ENCODE measurements at places on chromosomes 1 and 21.

- peak; percentile 26 for DNase-seq
Measured at GRCh38 chr1:214067853-214068703, 80.3 kb downstream of the PROX1 start.

DNA sequence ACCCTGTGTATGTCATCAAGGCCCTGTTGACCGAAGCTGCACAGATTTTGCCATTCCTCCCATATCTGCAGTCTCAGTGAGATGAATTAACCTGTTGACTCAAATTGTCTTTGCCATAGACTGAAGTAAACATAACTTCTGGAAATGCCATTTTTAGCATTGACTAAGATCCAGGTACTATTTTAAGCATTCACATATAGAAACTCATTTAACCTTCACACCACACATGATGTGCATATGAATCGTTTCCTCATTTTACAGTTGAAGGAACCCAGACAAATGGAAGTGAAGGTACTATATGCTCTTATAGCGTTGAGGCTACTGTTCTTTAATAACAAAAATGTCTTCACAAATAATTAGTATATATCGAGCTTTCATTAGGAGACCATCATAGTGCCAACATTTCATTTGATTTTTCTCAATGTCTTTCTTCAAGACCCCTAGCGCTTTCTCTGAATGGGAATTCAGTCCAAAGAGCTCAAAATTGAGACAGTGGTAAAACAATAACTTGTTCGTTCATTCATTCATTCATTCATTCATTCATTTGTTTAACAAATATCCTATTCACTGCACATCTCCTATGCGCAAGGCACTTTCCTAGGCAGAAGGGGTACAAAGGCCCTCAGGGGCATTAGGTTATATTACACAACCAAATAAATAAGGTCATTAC is 444.7 kb downstream of the ADGRL2 start:
- no peak for DNase-seq

- DNase-seq: no peak
Measured at GRCh38 chr1:84344286-84344685, 42.8 kb downstream of the SAMD13 start.

- DNase-seq: no peak
Measured at GRCh38 chr1:54883349-54884102, 3.5 kb downstream of the DHCR24 start.

GRCh38 chr1:241532864-241533263 is 686 bp downstream of the KMO start:
- no peak for DNase-seq

- no peak for DNase-seq
Measured at GRCh38 chr1:87678266-87678665, 349.6 kb downstream of the LMO4 start.

DNA sequence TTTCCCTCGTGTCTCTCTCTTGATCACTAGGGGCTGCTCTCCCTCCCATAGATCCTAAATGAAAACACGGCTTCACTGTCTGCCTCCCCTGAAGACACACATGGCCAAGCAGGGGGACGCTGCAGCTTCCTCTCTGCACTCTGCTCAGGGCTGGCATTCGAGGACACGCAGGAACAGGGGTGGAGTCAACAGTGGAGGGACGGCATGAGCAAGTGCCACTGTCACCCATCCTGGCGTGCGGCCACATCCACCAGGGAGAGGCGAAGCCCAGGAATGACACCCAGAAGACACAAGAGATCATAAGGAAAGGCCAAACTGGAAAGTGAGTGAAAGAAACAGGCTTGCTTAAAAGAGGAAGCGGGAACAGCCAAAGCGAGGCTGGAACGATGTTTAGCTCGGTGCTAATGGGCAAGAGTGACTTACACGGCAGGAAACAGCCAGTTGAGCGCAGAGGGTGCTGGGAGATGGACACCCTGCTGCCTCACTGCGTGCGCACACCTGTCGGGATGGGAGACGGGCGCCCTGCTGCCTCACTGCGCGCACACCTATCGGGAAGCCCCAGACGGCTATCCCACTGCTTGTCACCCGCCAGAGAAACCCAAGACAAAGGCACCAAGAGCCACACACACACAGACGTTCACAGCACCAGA is 13.6 kb upstream of the C1QTNF12 start:
- DNase-seq: no peak

- DNase-seq: no peak
Measured at GRCh38 chr1:15700508-15700907, 16.4 kb downstream of the PLEKHM2 start.

- no peak for DNase-seq
Measured at GRCh38 chr1:13616234-13616633, 32.6 kb downstream of the PDPN start.

DNA sequence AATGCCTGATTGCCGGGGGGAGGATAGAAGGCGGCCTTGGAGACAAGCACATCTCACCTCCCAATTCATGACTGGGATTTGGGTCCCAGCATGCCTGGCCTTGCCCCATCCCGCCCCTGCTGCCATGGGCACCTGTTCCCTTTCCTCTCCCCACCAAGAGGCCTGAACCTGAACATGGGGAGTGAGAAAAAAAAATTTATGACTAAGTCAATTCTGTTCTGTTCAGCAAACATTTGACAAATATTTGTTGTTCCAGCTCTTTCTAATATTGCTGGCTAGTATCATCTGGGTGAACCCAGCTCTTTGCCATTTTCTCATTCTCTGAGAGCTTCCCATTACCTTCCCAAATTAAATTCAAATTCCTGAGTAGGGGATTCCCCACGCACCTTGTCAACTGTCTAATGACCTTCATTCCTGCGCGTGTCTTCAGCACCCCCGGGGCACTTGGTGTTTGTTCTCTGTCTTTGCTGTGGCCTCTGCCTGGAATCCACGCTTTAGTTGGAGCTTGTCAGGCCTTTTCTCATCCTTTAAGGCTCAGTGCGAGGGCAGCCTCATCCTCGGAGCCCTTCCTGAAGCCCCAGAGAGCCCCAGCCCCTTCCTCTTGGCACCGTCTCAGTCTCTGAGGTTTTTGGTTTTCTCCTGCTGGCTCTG is 42.8 kb downstream of the ARHGEF10L start:
- DNase-seq: no peak

DNA sequence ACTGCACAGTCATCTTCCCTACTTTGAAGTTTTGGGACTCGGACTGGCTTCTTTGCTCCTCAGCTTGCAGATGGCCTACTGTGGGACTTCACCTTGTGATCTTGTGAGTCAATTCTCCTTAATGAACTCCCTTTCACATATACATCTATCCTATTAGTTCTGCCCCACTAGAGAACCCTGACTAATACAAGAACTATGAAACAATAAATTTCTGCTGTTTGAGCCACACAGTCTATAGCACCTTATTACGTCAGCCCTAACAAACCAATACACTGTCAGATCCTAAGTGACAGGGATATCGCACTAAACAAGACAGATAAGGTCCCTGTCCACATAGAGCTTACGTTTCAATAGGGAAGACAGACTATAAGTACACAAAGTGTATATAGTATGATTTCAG is 120.1 kb downstream of the PLPP3 start:
- no peak for DNase-seq

GRCh38 chr1:206752481-206752880 is 18.1 kb upstream of the IL19 start:
- no peak for DNase-seq

DNA sequence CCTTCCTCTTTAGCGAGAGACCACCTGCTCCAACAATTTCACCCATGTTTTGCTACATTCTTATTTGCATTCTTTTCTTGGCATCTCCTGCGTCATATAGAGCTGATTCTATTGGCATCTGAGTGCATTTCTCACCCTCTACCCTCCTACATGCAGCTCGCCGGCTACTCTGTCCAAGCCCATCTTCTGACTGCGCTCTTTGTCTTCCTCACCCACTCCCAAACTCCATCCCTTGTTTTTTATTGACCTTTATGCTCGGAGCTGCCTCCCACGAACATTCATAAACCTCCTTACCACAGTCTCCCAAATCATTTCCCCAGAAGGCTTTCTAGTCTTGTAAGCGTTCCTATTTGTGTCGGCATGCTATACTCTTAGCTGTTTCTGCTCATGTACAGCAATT is 33.6 kb upstream of the FMN2 start:
- DNase-seq: peak; percentile 4

DNA sequence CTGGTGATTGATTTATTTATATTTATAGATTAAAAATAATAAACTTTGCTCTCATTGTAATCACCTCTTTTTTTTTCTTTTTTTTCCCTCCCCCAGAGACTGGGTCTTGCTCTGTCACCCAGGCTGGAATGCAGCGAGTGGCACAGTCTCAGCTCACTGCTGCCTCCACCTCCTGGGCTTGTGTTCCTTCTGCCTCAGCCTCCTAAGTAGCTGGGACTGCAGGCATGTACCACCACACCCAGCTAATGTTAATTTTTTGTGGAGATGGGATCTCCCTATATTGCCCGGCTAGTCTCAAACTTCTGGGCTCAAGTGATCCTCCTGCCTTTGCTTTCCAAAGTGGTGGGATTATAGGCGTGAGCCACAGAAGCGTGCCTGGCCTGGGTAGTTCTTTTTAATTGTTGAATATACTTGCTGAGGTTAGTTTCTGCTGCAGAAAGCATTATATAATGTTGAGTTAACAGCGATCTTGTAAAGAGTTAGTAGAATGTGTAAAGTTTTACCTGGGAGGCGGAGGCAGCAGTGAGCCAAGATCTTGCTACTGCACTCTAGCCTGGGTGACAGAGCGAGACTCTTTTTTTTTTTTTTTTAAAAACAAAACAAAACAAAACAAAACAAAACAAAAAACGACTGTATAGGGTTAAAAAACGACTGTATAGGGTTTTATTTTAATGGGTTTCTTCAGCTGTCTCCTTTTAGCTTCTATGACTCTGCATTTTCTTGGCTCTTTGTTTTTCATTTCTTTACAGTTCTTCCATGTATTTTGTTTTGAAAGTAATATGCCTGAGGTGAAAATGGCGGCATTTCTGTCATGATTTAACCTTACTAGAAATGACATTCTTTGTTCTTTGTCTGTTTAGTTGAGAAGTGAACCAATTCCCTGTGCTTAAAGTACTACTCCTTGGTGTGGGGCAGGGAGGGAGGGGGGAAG is 82.7 kb downstream of the CAMTA1 start:
- DNase-seq: no peak

GRCh38 chr1:184368354-184368753 is 18.5 kb upstream of the C1orf21 start:
- DNase-seq: no peak

- no peak for DNase-seq
Measured at GRCh38 chr1:204344665-204345355, 14.9 kb downstream of the PLEKHA6 start.

DNA sequence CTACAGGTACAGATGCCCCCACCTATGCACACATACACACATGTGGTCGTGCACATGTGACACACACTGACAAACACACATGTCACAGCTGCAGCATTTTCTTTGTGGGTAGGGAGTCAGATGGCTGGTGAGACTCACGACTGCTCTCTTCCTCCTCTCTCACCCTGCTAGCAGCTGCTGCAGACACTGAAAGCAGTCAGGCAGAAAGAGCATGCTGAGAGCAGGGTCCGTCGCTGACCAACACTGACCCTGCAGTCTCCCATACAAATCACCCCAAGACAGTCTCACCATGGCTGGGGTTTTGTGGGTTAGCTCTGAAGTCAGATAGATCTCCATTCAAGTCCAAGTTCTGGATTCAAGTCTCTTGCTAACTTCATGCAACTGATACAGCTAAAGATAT is 188.3 kb downstream of the ASTN1 start:
- peak; percentile 87 for DNase-seq

DNA sequence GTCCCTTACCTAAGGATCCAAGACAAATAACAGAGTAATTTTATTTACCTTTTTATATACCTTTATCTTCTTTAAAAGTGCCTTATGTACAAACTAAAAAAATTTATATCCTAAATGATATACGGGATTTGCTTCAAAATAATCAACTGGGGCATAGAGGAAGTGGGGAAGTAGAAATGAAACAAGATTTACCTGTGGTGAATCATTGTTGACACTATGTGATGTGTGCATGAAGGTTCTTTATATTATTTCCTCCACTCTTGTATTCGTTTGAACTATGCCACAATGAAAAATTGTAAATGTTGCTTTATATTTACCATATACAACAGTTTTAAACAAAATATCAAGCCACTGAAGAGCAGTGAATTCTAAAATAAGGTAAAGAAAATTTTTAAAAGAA is 13.0 kb downstream of the RGS7 start:
- DNase-seq: no peak

DNA sequence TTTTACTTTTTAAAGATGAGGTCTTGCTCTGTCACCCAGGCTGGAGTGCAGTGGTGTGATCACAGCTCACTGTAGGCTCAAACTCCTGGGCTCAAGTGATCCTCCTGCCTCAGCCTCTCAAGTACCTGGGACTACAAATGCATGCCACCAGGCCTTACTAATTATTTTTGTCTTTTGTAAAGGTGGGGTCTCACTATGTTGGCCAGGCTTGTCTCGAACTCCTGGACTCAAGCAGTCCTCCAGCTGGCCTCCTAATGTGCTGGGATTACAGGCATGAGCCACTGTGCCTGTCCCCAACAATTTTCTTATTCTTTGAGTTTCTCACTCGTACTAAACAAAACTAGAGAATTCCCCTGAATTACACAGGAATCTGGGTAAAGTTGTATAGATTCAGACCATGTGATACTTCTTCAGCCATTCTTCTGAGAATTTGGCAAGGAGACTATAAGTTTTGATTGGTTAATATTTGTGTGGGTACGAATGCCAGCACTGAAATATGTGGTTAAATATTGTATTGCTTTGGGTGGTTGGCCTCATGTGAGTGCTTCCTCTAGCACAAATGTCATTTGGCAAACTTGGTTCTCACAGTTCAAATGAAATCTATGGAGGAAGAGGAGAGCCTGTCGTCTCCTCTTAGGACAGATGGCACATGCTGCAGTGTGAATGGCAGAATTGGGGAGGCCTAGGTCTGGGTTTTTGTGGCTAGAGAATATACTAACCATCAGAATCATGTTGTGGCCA is 104.9 kb downstream of the RUNX1 start:
- no peak for DNase-seq

DNA sequence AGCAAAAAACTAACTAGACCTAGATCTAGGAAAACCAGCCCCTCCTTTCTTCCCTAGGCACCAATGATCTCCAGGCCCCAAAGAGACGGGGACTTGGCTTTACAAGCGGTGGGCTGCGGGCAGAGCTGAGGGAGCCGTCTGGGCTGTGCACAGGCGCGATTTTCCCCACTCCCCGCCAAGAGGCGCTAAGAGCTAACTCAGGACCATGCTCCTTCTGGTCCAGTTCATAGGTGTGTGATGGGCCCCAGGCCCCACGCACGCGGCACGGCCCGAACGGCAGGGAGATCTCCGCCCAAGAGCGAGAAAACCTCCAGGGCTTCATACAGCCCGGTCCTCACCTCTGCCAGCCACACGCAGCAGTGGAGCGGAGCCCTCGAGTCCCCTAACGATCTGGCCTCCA is 7.5 kb upstream of the GPR153 start:
- DNase-seq: peak; percentile 45

GRCh38 chr1:45530632-45531135 is 9.0 kb upstream of the PRDX1 start:
- no peak for DNase-seq
